ENCODE measurements at places on chromosomes 3 and 15.

DNA sequence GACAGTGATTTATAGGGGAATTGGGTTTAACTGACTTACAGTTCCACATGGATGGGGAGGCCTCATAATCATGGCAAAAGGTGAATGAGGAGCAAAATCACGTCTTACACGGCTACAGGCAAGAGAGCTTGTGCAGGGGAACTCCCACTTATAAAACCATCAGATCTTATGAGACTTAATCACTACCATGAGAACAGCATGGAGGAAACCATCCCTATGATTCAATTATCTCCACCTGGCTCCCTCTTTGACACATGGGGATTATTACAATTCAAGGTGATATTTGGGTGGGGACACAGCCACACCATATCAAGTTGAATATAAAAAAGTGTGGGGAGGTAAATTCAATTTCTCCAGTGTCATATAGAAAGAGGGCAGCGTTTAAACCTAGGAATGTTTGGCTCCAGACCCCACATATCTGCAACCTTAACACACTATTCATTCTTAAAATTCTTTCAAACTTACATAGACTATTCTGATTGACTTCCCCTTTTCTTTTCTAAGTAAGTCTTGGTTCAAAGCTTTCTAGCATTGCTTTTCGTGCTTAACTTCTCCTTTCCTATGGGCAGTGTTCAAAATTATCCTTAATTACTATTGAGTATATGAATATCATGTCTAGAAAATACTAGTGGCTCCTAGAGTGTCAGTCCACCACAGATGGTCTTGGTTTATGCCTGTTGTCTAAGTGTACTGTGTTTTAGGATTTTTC, 446.7 kb upstream of the GBE1 start:
- DNase-seq = no peak

GRCh38 chr15:90598031-90598577, 68.4 kb downstream of the CRTC3 start:
- DNase-seq = no peak

- DNase-seq = no peak
Observed at GRCh38 chr3:154745929-154746328, 315.9 kb upstream of the GPR149 start.

- no peak for DNase-seq
Observed at GRCh38 chr3:4614070-4614469, 120.9 kb downstream of the ITPR1 start.

- no peak for DNase-seq
Observed at GRCh38 chr15:61146091-61146930, 82.8 kb downstream of the RORA start.

DNA sequence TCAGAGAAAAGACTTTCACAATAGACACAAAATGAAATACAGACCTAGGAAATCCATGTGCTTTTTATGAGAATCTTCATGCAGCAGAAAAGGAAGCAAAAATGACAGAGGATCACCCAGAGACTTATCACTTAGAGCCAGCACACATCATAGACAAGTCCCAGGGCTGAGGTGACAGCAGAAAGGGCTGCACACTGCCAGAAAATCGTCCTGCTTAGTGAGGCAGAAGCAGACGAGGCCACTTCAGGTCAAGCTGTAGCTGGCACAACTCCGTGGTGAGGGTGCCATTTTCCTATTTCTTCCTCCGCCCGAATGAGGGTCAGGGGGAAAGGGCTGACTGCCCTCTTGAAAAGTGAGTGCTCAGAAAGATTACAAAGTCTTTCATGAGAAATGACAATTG, 95.9 kb upstream of the TNIK start:
- no peak for DNase-seq

DNA sequence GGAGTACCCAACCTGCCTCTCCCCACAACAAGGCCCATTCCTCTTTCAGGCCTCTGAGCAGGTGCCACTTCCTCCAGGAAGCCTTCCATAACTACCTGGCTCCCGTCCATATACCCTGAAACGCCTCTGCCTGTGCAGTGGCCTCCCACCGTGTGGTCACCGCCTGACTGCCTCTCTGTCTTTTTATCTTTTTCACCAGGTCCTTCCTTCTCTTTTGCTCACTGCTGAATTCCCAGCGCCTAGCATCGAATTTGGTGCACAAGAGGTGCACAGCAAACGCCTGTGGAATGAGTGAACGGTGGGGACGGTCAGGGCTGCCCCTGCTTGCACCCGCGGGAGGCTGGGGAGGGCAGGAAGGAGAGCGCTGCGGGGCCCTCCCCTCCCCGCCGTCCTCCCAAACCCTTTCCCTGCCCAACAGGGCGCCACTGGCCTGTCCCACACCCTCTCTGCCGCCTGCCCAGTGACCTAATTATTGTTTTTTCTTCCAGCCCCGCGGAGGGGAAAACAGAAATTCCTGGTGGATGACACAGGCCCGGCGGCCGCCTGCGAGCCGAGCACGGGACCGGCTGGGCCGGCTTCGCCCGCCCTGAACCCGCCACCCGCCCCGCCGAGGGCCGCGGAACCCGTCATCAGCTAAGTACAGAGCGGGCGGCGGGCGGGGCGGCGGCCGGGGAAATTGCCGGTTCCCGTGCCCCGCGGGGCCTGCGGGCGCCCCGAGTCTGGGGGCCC, 140.1 kb downstream of the SMAD6 start:
- DNase-seq = no peak
